ENCODE measurements at places on chromosomes 3 and 15.

DNA sequence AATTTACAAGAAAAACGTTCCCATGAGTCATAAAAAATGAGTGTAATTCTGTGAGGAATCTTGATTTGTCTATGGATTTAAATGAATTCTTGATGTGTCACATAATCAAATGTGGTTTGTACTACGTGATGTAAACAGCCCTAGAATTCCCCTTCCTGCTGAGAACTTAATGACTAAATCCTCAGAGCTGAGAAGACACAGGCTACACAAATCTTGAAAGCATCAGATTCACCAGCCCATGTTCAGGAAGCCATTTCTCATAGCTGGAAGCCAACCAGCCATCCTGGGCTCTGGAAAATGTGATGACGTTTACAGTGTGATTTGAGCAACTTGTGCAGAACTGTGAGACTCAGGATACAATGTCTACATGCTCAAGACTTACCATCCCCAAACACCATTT, 193.7 kb upstream of the MME start:
- no peak for DNase-seq

- no peak for DNase-seq
Measured at GRCh38 chr15:66734961-66735908, 33.2 kb downstream of the SMAD6 start.

GRCh38 chr3:119018690-119019463, 15.8 kb downstream of the IGSF11 start:
- no peak for DNase-seq

GRCh38 chr3:111648991-111649579, 53.9 kb upstream of the ZBED2 start:
- DNase-seq: no peak

GRCh38 chr3:10366651-10367101, 45.8 kb upstream of the SEC13 start:
- DNase-seq: no peak

DNA sequence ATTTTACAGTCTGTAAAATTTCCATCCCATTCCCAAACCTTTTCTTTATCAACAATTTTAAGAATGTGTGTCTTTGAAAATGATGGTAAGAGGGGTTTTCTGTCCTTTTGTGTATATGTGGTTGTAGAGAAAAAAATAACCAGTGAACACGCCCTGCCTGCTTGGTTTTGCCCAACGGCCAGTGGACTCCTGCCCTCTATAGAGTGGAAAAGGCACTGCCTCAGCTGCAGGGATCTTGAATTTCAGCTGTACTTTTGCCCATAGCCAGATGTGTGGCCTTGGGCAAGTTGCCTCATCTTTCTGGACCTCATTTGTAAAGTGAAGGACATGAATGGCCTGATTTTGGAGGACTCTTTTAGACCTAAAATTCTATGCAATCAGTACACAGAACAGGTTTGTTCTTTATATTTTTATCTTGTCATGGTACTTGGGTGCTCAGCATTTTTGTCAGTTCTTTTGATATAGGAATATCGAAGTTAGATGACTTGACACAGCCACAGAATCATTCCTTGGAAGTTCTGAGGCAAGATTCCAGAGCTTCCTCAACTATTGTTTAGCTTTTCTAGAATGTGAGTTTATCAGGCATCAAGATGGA, 81.0 kb downstream of the CLDN11 start:
- DNase-seq: no peak

- DNase-seq: no peak
Measured at GRCh38 chr3:103786296-103786695, 1351.5 kb downstream of the ZPLD1 start.

DNA sequence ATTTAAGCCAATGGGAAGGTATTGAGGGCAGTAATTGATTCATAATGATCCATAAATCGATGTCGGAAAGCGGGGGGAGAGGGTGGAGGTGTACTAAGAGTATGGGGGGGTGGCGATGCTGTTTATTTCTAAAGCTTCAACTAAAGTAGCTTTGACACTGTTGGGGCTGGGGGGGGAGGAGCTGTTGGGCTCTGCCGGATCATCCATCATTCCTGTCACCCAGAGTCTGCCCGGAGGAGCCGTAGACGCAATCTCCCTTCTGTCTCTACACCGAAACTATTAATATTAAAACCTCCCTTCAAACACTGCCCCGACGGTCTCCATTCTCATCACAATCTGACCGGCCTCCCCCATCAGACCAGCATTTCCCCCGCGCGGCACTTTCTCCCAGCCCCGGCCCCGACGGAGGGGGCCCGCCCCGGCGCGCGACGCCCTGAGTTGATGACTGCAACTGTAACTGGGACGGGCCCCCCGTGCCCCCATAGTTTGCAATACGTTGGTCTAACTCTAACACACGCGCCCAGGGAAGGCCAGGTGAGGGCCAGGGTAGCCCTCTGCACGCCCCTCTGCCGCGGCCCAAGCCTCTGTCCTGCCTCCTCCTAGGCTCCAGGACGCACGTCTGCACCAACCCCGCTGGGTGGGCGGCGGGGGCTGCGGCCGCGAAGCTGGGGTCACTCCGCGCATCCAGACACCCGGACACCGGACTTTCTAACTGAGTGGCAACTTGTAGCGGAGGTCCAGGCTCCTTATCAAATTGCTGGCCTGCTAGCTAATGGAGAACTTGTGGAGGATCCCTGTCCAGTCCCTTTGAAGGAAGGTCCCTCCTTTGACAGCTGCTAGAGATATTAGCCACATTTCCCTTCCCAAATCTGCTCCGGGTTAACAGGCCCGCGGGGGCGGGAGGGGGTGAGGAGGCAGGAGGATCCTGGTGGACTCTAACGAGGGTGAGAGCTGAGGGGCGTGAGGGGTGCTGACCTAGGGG, 212.0 kb downstream of the MEIS2 start:
- no peak for DNase-seq

DNA sequence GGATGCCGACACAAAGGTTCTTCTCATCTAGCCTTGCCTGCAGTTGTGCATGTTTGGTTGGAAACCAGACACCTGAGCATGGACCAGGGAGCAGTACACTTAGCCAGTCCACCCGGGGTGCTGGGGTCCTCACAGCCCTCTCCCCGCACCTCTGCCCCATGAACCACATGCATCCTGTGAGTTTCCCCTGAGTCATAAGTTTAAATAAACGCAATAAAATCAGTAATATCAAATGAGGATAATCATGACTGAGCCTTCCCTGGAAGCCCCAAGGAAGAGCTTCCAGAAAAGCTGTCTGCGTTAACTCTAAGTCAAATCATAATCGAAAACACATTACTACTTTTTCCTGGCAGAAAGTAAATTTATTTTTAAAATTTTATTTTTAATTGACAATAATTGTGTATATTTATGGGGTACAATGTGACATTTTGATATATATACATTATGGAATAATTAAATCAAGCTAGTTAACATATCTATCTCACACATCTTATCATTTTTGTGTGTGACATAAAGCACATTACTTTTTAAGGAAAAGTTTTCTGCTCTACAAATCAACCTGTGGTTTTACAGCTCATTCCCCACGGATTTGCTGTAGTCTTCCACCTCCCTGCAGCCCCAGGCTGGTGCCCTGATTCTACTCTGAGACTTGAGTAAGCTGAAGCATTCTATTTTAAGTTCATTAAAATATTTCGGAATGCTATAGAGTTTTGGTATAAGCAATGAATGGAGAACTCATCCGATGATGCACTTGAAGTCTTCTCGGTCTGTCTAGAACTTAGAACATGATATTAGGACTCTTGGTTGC, 166.0 kb upstream of the EIF1B start:
- no peak for DNase-seq

DNA sequence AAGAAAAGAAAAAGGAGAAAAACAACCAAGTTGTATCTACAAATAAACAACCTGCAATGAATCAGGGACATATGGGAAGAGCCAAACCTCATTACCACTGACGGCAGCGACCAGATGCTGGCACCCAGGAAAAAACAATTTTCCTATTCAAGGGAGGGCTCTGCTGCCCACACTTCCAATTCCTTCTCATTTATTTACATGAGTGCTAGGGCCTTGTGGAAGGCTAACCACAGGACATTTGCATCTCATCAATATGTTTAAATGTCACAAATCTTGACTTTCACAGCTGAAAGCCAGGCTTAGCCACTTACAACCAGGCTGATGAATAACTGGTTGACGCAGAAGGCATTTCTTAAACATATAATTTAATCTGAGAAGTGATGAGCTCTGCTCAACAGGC, 36.0 kb downstream of the RFTN1 start:
- no peak for DNase-seq

GRCh38 chr3:109973733-109974132, 636.4 kb upstream of the DPPA4 start:
- no peak for DNase-seq

GRCh38 chr15:39602143-39602542, 21.3 kb downstream of the THBS1 start:
- DNase-seq: no peak

DNA sequence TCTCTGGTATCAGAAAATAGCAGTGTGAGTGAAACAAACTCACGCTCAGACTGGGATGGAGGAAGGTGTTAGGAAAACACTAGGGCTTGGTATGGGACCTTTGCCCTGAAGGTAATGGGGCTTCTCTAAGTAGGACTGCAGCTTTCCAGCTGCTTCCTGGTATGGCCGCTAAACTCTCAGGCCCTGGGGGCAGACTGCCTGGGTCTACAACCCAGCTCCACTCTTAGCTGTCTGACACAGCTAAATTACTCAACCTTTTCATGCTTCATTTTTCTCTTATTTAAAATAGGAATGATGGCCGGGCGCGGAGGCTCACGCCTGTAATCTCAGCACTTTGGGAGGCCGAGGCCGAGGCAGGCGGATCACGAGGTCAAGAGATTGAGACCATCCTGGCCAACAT, 5.2 kb upstream of the YEATS2 start:
- no peak for DNase-seq

GRCh38 chr3:146052791-146053310, 108.1 kb downstream of the PLOD2 start:
- DNase-seq: no peak
